ENCODE measurements at places on chromosomes 1 and 21.

- no peak for DNase-seq
Measured at GRCh38 chr1:242239398-242239797, 240.5 kb upstream of the MAP1LC3C start.

DNA sequence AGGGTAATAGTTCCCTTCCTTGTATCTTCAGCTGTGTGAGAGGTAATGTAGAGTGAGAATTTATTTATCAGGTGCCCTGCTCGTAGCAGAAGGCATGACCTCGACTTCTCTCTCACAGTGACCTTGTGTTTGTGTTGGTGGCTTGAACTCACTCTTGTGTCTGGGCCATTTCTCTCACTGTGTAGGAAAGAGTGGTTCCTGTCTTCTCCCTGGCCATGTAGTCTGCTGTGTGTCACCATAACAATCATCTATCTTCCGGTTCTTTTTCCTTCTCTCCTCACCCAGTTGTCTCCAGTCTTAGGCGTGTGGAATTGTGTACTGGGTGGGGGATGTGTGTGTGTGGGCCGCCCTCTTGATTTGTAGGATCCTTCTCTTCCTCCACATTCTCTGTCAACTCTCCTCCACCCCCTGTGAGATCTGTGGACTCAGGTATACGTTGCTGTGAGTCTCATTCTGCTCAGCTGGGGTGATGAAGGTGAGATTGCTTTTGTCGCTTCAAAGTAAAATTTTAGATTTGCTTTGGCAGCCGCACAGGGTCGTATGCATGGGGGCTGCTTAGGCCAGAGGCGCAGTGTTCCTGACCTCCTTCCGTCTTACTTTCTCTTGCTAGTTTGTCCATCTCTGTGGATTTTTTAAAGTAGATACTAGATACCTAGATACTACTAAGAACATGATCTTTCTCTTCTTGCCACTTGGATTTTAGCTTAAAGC is 31.6 kb downstream of the MAPKAPK2 start:
- no peak for DNase-seq

DNA sequence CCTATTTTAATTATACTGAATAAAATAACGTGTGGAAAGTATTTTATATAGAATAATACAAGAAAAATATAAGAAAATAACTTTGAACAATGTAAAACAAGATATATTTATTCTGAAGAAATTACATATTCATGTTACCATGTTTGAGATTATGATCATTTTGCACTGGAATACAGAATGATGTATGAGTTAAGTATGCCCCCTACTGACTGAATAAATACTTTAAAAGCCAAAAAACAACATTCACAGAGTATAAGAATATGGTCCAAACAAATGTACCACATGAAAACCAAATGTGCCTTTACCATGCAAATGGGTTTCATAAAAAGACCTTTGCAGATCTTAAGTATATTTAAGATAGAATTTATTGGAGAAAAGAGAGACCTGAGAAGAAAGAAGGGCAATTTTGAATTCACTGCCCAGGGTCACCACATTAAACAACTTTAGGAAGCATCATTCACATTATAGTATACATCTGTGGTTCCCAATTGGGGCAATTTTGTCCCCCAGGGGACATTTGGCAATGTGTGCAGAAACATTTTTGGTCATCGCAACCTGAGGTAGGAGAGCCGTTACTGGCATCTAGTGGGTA is 136.6 kb upstream of the GFI1 start:
- peak; percentile 30 for DNase-seq

DNA sequence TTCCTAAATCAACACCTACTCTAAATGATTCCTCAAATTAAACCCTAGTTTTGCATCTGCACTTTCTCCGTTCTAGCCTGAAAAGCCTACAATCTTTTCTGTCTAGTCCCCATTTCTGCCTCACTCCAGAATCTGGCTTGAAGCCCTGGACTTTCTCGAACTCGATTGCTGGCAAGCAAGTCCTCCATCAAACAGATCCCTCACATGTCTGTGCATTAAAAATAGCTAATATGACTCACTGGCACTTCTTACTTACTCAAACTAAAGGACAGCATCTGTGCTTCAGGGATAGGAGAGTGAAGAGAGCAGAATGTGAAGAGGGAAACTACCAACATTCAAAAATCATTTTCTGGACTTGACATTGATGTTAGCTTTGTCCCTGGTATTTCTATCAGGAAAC is 51.8 kb upstream of the CXADR start:
- no peak for DNase-seq

DNA sequence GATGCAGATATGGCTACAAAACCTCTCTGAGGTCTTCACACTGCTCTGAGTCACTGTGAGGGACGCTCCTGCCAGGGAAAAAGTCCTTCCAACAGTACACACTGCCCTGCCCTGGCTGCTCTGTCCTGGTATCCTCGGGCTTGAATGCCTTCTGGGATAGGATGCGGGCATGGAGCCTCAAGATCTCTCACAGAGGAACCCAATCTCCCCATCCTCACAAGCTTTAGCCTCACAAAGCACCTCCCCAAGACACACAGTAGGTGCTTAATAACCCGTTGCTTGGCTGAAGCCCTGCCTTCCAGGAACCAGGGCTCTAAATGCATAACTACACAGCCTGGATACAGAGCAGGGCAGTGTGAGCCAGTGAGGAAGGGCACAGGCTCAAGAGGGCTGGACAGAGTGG is 9.2 kb downstream of the RAP1GAP start:
- no peak for DNase-seq

- no peak for DNase-seq
Measured at GRCh38 chr1:104593413-104594187, 843.9 kb downstream of the AMY1C start.

DNA sequence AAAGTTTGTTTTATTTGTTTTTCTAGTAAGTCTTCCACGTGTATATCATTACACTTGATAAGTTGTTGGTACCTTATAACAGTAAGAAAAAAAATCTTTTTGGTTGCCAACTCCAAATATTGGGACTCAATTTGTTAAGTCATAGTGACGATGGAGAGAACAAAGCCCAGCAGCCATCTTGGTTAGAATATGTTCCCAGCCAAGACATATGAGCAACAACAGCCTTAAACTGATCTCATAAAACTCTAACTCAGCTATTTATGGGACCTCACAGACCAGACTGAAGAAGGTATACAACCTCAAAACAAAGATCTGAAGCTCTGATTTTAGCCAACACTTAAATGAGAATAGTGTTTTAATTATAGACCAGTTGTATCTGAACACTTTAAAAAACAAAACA is 281.3 kb downstream of the VAV3 start:
- no peak for DNase-seq

- peak; percentile 66 for DNase-seq
Measured at GRCh38 chr1:100921110-100921706, 25.3 kb downstream of the SLC30A7 start.

- no peak for DNase-seq
Measured at GRCh38 chr1:59500950-59501742, 204.3 kb downstream of the FGGY start.

Measured in Jurkat, Clone E6-1 (cell line).